ENCODE measurements at places on chromosomes 12 and 14. TPM values are rescaled to one million over a fixed set of nuclear protein-coding genes. Genes with fewer than 3 reads are reported as not detected.

The EFCAB11 gene
- total RNA-seq: 2.4 TPM

The CCDC177 gene
- total RNA-seq: not detected

The CEP290 gene
- 6.4 TPM for total RNA-seq

The SLC7A7 gene
- 0.43 TPM for total RNA-seq

The PDZRN4 gene
- total RNA-seq: not detected

The OR4N2 gene
- not detected for total RNA-seq

The DCAF4 gene
- total RNA-seq: 18.6 TPM

The NKX2-1 gene
- total RNA-seq: 0.48 TPM

The TCL1B gene
- not detected for total RNA-seq

Measured in tracheal epithelial cell (primary cell).